ENCODE measurements at places on chromosomes 4 and X.

DNA sequence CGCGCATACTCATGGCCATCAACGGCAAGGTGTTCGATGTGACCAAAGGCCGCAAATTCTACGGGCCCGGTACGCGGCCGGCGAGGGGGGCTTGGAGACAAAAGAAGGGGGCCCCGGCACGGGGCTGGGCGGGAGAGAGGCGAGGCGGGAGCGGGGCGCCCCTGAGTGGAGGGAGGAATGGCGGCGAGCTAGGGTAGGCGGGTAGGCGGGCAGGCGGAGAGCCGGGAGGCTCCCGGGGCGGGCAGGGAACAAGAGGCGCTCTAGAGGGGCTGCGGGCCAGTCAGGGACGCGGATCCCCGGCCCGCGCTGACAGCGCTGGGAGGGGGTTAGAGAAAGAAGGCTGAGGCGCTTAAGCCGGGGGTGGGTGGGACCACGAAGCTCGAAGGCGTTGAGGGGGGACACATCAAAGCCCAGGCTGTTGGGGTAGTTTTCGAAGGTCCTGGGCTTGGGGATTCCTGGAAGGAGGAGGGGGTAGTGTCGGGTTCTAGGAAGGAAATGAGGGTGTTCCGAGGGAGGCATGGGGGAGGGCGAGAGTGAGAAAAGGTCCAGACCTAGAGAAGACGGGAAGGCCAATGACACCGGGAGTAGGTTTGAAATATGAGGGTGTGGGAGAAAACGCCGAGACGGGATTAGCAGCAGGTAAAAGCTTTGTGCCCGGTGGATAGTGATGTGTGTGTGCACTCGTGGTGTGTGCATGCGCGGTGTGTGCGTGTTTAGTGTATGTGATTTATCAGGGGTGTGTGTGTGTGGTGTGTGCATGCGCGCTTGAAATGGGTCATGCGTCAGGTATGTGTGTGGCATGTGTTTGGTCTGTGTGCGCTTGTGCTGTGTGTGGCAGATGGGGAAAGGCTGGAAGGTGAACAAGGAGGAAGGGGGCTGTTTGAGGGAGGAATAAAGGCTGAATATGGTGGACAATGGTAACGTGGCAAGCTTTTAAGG lies 807 bp downstream of the PGRMC1 start:
- DNase-seq: no peak

- DNase-seq: no peak
These were observed 36.5 kb downstream of the EFNB1 start for GRCh38 chrX:68865300-68865699.

DNA sequence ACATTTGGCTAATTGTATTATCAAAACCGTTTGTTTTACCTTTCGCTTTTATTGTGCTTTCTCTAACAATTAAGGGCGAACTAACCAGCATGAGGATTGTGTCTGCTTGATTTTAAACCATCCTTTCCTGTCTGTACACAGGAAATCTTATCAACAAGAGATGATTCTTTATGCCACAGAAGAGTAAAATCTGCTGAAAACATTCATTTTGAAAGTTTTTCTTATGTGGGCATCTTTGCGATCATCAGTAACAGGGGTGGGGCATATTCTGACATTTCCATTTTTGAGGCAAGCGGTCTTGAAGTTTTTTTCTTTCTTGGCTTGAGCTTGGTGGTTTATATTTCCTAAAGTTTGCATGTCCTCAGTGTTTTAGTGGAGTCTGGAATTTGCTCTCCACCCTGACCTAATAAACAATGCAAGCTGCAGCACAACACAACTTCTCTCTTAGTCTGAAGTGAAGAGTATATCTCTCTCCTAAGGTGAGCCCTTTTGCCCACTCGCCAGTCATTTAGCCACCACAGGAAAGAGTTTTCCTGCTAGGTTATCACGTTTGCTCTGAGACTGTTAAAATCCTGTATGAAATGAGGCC lies 26.6 kb downstream of the NFKB1 start:
- DNase-seq: no peak

- DNase-seq: no peak
These were observed 586.1 kb downstream of the GBA3 start for GRCh38 chr4:23278845-23279244.

GRCh38 chr4:12499693-12500092 lies 984.4 kb downstream of the RAB28 start:
- no peak for DNase-seq

GRCh38 chr4:177080388-177080787 lies 229.3 kb upstream of the NEIL3 start:
- no peak for DNase-seq

- DNase-seq: no peak
These were observed 26.1 kb upstream of the CXCL13 start for GRCh38 chr4:77579406-77580076.

DNA sequence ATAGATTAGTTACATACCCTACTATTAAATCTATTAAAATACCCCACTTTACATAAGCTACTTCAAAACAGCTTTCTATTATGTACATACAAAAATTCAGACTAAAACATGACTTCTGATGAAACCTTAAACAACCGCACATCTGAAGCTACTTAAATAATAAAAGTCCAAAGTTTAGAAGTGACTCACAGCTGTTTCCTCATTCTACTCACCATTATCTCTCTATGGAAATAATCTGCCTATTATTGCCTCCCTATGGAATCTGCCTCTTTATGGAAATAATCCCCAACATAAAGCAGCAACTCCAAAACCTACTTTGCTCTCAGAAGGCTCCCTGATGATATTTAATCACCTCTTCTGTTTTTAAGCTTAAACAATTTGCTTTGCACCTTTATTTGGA lies 15.7 kb upstream of the BANK1 start:
- DNase-seq: no peak

- DNase-seq: no peak
These were observed 8.1 kb upstream of the TBC1D1 start for GRCh38 chr4:37882665-37883296.

- DNase-seq: no peak
These were observed 106.0 kb downstream of the ASMT start for GRCh38 chrX:1720836-1721235.

- no peak for DNase-seq
These were observed 6.2 kb upstream of the GSPT2 start for GRCh38 chrX:51737091-51737490.

- no peak for DNase-seq
These were observed 20.3 kb downstream of the TBC1D14 start for GRCh38 chr4:6929812-6930464.

DNA sequence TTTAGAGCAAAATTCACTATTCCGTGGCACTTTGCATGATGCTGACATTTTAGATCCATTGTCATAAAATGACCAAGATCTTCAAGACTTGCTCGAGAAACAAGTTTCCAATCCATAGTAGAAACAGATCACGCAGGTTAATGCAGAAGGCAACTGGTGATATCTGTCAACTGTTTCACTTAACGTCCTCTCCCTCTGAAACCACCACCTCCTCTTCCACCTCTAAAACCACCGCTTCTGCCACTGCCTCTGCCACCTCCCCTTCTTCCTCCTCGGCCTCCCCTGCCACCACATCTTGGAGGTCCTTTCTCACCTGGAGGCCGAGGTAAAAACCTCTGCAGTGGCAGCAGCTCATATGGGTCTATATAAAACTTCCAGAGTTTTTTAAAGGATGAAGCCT lies 84.6 kb upstream of the IRF2 start:
- no peak for DNase-seq

- no peak for DNase-seq
These were observed 243.6 kb upstream of the GPRIN3 start for GRCh38 chr4:89551191-89551590.

GRCh38 chrX:155313766-155314165 lies 20.6 kb downstream of the CLIC2 start:
- no peak for DNase-seq

DNA sequence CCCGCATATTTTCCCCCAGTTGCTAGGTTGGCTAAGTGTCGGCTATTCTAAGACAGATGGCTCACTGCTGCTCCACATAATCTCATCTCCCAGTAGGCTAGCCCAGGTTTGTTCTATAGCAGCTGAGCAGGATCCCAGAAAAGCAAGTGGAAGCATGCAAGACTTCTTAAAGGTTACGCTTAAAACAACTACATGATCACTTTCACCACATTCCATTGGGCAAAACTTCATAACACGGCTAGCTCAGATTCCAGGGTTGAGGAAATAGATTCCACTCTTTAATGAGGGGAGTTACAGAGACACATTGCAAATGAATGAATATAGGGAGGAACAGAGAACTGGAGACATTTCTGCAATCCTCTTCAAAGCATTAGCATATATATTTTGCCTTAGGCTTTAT lies 12.9 kb upstream of the RAB33B start:
- DNase-seq: no peak

DNA sequence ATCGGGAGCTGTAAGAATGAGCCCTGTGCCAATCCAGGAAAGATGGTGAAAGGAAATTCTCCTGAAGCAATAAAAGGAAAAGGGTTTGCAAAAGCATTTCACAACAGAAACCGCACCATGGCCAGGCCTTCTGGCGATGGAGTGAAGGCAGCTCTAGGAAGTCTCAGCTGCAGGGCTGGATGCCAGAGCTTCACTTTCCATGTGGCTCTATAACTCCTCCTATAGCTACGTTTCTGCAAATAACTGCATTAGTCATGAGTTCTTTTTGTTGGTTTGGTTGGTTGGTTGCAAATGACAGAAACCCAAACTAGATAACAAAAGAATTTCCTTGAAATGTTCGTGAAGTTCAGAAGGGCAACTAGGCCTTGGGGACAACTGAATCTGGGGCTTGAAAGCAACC lies 84.6 kb downstream of the RELL1 start:
- no peak for DNase-seq

- no peak for DNase-seq
These were observed 836 bp upstream of the PSAPL1 start for GRCh38 chr4:7435471-7436061.

- no peak for DNase-seq
These were observed 55.4 kb upstream of the PABPC1L2A start for GRCh38 chrX:73134741-73135140.

DNA sequence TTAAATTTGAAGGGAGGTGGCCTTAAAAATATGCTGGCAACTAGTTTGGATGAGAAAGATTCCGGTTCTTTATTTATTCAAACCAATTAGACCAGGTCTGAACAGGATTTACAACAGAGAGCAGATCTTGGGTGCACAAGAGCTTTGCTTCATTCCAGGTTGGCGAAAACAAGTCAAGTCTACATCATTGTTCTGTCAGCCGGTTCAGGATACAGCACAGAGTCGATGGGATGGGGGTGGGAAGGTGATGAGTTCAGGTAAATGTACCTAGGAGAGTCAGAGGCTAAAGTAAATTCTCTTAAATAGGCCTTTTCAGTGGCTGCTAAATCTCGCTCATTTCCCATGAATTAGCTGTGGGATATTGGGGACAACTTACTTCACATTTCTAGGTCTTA lies 882 bp upstream of the STIM2 start:
- DNase-seq: no peak

DNA sequence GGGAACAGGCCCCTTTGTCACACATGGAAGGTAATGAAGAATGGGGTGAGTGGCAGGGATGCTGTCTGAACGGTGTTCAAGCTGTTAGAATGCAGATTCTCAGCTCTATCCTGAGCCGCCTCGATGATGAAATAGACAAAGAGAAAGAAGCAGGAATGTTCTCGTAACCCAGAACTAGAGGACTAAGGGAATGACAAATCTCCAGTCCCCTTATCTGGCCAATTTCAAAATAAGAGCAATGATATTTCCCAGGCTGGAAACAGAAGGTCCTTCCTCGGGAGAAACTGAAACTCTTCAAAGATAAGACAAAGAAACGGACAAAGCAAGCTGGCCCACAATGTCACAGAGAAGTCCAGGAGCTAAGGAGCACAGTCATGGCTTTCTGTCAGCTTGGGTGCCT lies 29.5 kb upstream of the MTNR1A start:
- DNase-seq: no peak

GRCh38 chrX:29257521-29257920 lies 670.3 kb downstream of the IL1RAPL1 start:
- DNase-seq: no peak

- no peak for DNase-seq
These were observed 152.1 kb downstream of the THOC2 start for GRCh38 chrX:123580792-123581191.

DNA sequence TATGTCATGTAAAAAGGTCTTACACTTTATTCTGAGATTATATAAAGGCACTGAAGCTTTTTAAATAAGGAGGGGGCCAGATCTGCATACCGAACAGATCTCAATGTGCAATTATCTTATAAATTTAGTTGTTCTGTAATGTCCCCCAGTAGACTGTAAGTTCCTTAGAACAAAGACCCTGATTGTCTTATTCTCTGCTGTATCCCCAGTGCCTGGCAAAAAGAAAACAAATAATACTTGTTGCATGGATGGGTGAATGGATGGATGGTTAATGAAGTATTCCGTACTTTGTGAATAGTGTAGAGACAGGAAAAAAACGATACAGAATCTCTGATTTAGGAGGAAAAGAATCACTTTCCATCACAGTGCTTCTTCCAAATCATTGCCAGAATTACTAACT lies 141.5 kb downstream of the CHM start:
- DNase-seq: no peak

DNA sequence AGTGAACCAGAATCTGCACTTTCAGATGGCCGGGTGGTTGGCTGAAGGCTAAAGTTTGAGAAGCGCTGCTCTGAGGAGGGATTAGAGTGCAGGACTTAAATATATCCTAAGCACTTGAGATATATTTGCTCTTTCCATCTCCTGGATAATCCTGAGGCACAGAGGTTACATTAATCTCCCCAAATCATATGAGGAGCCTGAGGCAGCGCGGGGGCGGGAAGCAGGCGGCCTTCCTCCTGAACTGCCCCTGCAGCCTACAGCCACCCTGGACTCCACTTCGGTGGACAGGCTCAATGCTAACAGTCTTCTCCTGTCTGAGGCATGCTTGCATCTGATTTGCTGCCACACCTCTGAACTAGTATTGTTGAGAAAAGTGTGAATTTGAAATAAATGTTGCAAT lies 72.5 kb downstream of the AFAP1 start:
- no peak for DNase-seq

GRCh38 chr4:144655491-144655890 lies 9.5 kb downstream of the HHIP start:
- no peak for DNase-seq

- DNase-seq: no peak
These were observed 200.0 kb upstream of the FTHL17 start for GRCh38 chrX:31271615-31272471.

GRCh38 chr4:83205760-83206159 lies 78.8 kb downstream of the COQ2 start:
- DNase-seq: no peak

GRCh38 chr4:38452009-38452408 lies 212.0 kb upstream of the KLF3 start:
- no peak for DNase-seq

DNA sequence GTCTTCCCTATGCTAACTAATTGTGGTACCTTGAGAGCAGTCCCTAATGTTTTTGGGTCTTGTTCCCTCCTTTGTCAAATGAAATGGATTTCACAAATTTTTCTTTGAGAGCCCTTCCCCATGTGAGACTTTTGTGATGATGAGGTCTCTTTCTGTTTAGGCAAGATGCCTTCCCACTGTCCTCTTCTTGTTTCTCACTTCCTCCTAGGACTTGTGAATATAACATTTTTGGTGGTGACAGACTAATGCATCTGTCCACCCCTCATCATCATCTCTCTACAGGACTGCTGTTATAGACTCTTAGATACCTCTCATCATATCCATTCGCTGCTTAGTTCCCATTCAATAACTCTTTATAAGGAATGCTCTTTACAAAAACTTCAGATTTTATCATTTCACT lies 8.7 kb upstream of the ANK2 start:
- peak; percentile 10 for DNase-seq

GRCh38 chrX:3262901-3263300 lies 83.6 kb downstream of the MXRA5 start:
- no peak for DNase-seq

GRCh38 chr4:129335276-129335675 lies 239.3 kb downstream of the C4orf33 start:
- DNase-seq: no peak
